ENCODE measurements at places on chromosomes 13 and 19.
A peak's percentile ranks its signal among the peaks of the same experiment; 100 is the strongest.

DNA sequence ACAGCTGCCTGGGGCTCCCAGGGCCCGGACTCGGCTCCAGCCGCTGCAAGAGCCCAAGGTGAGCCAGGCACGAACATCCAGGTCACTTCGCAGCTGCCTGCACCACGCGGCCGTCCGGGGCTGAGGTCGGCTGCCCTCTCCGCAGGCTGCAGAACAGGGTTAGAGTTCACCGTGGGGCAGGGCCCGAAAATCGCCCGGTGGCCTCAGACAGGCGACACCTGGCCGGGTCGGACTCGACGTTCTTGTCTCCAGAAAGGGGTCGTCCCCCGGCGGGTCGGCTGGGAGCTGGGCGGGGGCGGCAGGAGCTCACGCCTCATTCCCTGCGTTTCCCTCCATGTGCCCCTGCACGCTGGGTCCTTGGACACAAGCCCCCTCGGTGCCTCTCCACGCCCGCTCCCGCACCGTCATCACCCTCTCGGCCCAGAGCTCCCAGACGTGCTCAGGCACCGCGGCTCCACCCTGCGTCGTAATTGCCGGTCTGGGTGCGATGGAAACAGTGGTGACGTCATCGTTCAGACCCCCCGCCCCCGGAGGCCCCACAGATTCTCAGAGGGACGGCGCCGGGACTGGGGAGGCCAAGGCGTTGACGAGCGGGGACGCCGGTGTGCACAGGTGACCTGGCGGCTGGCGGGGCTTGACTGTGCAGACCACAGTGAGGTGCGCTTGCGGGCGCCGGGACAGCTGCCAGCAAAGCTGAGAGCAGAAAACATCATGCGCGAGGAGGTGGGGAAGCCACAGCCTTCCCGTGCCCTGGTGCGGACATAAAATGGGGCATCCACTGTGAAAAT, 4.0 kb upstream of the GRIN3B start:
- no peak for DNase-seq

GRCh38 chr19:30731591-30731990, 359.4 kb downstream of the ZNF536 start:
- DNase-seq = no peak

GRCh38 chr19:17993076-17993813, 14.7 kb upstream of the ARRDC2 start:
- no peak for DNase-seq

- DNase-seq = no peak
These were observed 879.3 kb downstream of the OLFM4 start for GRCh38 chr13:53907891-53908290.

DNA sequence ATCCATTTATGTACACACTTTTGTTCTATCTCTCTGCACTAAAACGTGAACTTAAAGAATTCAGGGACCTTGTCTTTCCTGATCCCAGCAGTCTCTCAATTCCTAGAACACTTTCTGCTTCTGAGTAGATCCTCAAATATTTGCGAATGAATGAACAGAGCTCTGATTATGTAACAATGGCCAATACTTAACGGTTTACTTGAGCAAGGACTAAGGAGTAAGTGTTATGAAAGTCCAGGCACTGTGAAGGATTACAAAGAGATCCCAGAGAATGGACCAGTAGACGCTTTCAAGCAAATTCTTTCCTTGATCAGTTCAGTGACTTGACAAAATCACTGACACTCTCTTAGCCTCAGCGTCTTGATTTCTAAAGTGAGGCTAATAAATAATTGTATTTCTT, 514.5 kb upstream of the KLHL1 start:
- no peak for DNase-seq

DNA sequence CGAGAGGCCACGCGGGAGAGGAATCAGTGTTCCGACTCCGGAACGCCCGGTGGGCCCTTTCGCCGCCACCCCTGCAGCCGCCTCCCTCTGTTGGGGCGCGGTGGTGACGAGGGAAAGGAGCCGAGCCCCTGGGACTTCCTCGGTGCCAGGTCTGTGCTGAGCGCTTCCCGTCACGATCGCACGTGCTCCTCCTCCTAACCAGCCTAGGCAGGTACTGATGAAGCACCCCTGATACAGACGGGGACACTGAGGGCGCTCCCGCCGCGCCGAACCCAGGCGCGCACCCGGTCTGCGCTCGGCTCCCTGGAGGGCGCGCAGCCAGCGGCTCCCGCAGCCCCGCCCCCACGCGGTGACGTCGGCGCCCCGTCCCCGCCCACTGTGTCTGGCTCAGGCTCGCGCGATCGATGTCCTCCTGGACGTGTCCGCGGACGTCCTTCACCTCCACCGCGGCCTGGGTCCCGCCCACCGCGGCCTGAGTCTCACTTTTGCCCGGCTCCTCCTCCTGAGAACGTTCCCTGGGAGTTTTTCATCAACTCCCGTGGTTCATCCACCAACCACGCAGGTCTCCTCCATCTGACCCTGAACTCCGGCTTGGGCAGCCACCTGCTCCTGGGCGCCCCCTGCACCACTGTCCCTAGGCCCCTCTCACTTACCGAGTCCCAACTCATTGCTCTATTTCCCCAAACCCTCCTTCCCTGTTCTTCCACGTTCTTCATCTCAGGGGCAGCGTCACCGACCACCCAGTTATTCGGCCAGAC, 2.6 kb upstream of the KLK15 start:
- no peak for DNase-seq

GRCh38 chr19:892243-892893, 619 bp downstream of the MED16 start:
- no peak for DNase-seq

DNA sequence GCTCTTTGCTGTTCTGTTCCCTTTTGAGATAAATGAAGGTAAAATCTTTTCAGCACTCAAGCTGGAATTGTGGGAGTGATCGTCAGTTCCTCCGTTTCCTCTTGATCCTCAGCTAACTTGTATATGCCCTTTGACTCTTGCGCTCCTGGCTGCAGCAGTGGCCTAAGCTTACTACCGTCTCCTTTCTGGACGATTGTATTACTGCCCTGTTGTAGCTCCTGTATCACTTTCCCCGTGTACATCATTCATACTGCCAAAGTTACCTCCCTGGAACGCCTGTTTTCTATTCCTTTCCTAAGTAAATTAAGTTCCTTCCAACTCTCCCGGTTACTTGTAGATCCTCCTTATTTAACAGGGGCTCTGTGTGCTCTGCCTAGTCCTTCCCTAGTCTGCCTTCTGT, 36.9 kb downstream of the WASF3 start:
- no peak for DNase-seq

DNA sequence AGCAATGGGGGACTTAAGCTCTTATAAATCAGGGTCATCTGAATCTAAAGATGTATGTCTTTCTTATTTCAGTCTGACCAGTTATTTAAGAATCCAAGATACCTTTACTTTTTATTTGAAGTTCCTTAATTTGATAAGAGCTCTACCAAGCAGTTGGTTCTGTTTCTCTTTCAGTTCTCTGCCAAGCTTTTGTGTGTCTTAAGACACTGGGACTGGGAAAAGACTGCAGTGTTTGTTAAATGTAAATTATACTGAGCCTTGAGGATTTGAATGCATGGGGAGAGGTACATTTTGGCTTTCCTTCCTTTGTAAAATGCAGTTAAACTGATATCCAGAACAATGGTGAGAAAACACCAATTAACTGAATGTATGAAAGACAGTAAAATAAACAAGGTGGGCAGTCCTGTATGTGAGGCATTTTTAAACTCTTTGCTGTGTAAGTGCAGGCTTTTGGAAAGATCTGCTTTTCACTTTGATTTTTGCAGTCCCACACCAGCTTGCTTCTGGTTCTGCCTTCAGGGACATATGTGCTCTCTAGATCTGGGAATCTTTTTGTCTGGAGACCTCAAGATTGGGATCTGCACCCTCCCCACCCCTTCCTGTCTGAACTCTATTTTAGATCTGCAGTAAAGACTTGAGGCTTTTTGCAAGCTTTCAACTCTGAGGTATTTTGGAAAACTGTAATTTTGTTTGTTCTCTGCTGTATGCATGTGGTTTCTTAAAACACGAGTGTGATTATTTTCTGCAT, 77.6 kb downstream of the LRCH1 start:
- DNase-seq = no peak

- no peak for DNase-seq
These were observed 113.7 kb upstream of the SGCG start for GRCh38 chr13:23067129-23067528.

- DNase-seq = no peak
These were observed 673 bp downstream of the ZNF486 start for GRCh38 chr19:20167651-20168122.

GRCh38 chr13:75881109-75881775, 245.1 kb downstream of the LMO7 start:
- DNase-seq = no peak

DNA sequence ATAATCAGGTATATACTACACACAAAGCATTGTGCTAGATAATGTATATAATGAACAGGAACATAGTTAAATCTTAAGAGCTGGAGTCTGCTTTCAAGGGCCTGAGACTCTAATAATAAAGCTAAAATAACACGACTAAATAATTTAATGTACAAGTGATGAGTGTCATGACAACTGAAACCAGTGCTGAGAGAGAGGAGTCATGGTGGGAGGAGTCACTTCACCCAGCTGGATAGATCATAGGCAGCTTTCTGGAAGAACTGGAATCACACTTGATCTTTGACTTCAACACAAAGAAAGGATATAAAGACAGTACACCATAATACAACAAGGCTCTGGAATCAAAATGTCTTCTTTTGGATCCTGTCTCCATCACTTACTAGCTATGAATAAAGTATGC, 7.1 kb downstream of the RBM26 start:
- DNase-seq = no peak

DNA sequence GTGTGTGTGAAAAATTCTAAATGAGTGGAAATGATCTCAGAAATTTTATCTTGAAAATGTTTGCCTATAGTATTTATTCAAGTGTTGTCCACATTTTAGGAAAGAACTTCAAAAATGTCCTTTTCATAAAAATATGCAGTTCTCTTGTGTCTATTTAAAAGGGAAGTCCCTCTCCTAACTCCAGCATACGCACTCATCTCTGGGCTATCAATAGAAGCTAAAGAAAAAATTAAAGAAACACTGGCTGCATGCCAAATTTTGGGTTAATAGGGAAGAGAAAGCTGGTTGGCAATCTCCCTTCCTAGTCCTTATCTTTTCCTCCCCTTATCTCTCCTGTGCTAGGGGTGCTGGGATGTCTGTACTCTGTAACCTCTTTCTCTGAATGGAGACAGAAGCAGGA, 313.3 kb downstream of the ENOX1 start:
- DNase-seq = no peak

GRCh38 chr19:21322528-21322927, 6.7 kb downstream of the ZNF708 start:
- no peak for DNase-seq

GRCh38 chr19:2926341-2927031, 18.3 kb downstream of the ZNF77 start:
- DNase-seq = peak; percentile 54

- DNase-seq = no peak
These were observed 16.1 kb downstream of the ZFR2 start for GRCh38 chr19:3852614-3853254.

DNA sequence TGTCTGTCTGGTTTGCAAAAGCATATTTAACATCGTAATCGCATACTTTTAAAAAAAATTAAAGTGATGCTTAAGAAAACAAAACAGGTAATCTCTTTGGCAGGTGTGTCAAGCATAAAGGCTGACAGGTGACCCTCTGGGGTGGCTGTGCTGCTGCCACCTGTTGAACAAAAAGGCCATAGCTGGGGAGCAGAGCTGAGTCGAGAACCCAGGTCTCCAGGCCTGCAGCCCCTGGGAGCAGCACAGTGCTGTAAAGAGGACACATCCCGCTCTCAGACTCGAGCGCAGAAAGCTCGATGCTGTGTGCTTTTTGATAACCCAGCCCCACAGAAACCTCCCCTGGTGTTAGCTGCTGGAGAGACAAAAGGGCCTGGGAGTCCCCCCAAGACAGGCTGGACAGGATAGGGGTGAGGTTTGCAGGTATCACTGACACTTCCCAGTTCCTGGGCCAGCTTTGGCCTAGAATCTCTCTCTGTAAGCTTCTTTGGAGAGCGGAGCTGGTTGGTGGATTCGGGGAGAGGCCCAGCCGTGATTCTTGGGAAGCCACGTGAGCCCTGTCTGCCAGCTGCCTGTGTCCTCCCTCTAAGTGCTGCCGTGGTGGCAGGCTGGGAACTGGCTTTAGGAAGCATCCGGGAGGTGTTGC, 66.9 kb downstream of the C13orf42 start:
- DNase-seq = no peak

- DNase-seq = no peak
These were observed 10.3 kb downstream of the SH3GL1 start for GRCh38 chr19:4390017-4390566.

GRCh38 chr19:40252395-40252794, 25.9 kb upstream of the CCNP start:
- no peak for DNase-seq

- no peak for DNase-seq
These were observed 14.9 kb upstream of the PTBP1 start for GRCh38 chr19:782185-782877.

- DNase-seq = no peak
These were observed 1.0 kb upstream of the CKM start for GRCh38 chr19:45323671-45324081.

DNA sequence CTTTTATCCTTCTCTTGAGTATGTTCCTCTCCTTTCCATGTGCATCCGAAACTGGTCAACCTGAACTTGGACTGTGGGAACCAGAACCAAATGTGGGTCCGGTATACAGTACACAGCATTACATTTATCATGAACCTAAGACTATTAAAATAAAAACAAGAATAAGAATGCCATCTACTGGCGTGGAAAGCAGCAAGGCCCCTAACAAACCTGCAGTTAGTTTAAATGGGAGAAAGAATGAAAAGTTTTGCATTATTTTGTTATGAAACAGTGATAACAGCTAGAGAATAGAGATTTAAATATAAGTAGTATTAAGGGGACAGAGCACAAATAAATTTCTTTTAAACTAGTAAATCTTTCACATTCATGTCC, 159.5 kb downstream of the RBM26 start:
- no peak for DNase-seq

DNA sequence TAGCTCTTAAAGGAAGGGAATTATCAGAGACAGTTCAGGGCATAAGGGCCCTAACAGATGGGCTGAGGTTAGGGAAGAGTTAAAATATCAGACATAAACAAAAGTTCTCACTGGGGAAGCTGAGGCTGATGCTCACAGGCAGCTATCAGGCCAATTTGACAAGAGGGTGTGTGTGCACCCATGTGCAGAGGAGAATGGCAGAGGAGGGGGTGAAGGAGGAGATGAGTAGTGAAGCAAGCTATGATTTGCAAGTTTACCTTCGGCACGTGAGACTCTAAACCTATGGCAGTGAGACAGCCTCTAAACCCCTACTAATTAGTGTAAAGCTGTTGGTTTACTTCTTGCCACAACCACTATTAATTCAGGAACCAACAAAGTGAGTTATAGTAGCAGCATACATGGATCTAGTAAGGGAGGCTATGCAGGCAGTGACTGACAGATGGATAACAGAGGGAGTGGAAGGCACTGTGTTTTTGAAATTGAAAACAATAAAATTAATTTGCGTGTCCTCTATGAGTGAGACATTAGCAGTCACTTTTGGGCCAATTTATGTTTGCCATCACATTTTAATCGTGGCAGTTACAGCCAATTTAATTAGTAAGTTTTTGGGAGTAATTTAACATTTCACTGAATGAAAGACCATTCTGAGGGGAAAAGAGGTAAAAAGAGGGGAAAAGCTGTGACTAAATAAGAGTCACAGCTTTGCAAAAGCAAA, 99.6 kb upstream of the HTR2A start:
- no peak for DNase-seq

Data from vagina (tissue), 2 donors.